ENCODE measurements at places on chromosomes 1 and 21. TPM values are rescaled to one million over a fixed set of nuclear protein-coding genes. Genes with fewer than 3 reads are reported as not detected.
A peak's percentile ranks its signal among the peaks of the same experiment; 100 is the strongest.

TFF2 gene
- not detected for total RNA-seq

TMCC2 gene
- total RNA-seq = 1.1 TPM

MYOG gene
- not detected for total RNA-seq

ATP1A4 gene
- total RNA-seq = 0.22 TPM

- no peak for DNase-seq
Measured at GRCh38 chr1:54906586-54906985, 19.6 kb upstream of the DHCR24 start.

DNA sequence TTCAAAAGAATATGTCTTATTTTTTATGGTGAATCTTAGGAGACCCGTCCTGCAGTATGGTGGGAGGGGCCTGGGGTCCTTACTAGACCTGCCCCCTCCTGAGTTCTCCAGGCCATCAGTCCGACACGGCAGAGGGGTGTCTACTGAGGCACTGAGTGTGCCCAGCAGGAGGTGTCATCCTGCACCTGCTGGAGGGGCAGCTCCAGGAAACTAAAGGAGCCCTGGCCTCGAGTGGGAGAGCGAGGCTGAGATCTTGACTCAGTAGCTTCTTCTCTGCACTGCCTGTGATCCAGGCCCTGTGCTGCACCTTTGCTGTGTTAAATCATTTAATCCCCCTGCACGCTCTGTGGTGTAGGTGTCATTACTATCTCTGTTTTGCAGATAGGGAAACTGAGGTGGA is 587.7 kb downstream of the PTPRU start:
- DNase-seq = no peak

GRCh38 chr1:17125756-17126237 is 6.5 kb upstream of the PADI2 start:
- peak; percentile 76 for DNase-seq

GRCh38 chr1:2322581-2323211 is 68.7 kb downstream of the MORN1 start:
- no peak for DNase-seq

- DNase-seq = no peak
Measured at GRCh38 chr1:71944006-71944405, 338.3 kb downstream of the NEGR1 start.

DNA sequence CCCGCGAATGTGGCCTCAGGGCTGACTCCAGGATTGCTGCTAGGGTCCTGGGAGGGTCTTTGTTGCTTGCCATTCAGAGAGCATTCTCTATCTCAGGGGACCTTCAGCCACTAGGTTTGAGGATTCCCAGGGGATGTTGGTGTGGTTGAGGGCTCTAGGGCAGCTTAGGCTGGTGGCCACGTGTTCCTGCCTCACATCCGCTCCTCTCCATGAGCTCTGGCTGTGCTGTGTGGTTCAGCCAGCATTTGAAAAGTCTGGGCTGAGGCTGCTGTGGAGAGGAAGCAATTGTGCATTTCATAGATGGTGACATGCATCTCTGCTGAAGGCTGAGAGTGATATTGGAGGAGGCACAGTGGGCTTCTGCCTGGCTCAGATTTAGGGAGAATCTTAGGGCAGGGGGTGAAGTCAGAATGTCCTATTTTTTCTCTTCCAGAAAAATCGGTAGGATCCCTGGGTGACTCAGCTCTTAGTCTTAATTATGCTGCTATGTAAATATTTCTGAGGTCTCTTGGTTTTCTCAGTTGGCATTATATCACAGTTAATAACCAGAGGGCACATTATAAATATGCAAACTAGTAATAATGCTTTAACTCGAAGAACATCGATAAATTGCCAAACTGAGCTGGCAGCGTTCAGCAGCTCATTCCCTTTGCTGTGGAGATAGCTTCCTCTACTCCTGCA is 182.3 kb downstream of the CAMTA1 start:
- DNase-seq = no peak
